NCI-H774 (cell line): ENCODE measurements at places on chromosomes 5 and 9.

GRCh38 chr5:55134053-55134722, 25.8 kb upstream of the GPX8 start:
- DNase-seq, result no peak

GRCh38 chr5:72556351-72557166, 49.3 kb upstream of the ZNF366 start:
- DNase-seq, result peak; percentile 45

- peak; percentile 76 for DNase-seq
Measured at GRCh38 chr5:75668977-75669689, 48.1 kb downstream of the POC5 start.

GRCh38 chr5:148619484-148619883, 34.8 kb downstream of the HTR4 start:
- DNase-seq, result no peak

DNA sequence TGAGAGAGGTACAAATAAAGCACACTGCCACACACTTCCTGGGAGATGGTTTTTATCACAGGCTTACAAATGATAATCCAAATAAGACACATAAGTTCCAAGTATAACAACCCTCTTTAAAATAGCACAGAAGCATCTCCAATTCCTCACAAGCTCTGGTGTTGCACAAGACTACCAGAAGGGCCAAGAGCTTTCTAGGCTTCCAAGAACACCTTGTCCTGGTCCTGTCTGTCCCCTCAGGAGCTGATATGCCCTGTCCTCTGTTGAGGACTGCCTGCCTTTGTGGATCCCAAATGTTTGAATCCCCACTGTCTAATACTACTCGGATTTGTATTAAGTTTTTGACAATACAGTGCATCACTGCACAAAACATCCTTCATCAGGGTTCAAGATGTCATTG, 110.1 kb downstream of the SPOCK1 start:
- no peak for DNase-seq

GRCh38 chr9:137178201-137178938, 6.5 kb upstream of the TMEM210 start:
- no peak for DNase-seq

- DNase-seq, result no peak
Measured at GRCh38 chr5:121867403-121867802, 15.7 kb downstream of the FTMT start.

GRCh38 chr5:99646011-99646647, 717.3 kb upstream of the CHD1 start:
- no peak for DNase-seq

DNA sequence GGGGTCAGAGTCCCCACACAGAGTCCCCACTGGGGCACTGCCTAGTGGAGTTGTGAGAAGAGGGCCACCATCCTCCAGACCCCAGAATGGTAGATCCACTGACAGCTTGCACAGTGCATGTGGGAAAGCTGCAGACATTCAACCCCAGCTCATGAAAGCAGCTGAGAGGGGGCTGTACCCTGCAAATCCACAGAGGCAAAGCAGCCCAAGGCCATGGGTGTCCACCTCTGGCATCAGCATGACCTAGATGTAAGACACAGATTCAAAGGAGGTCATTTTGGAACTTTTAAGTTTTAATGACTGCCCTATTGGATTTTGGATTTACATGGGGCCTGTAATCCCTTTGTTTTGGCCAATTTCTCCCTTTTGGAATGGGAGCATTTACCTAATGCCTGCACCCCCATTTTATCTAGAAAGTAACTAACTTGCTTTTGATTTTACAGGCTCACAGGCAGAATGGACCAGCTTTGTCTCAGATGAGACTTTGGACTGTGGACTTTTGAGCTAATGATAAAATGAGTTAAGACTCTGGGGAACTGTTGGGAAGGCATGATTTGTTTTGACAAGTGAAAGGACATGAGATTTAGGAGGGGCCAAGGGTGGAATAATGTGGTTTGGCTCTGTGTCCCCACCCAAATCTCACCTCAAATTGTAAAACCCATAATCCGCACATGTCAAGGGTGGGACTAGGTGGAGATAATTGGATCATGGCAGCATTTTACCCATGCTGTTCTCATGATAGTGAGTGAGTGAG, 56.3 kb upstream of the ITGA1 start:
- DNase-seq, result no peak

- DNase-seq, result no peak
Measured at GRCh38 chr9:4425319-4426045, 64.8 kb upstream of the SLC1A1 start.

DNA sequence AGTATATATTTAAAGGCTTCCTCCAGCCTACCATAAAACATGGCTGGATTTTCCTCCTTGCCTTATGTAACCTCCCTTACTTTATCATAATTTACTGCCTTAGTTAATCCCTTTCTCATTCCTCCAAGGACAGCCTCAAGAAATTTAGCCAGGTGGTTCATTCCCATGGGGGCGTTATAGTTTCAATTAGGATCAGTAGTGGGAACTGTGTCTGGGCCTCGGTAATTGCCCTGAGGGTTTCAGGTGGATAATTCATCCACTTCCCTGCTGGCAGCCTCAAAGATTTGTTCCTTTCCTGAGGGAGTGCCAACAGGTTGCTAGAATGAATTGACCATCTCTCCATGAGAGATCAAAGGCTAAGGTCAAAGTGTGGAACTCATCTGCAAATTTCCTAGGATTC, 4.3 kb upstream of the GM2A start:
- DNase-seq, result no peak

DNA sequence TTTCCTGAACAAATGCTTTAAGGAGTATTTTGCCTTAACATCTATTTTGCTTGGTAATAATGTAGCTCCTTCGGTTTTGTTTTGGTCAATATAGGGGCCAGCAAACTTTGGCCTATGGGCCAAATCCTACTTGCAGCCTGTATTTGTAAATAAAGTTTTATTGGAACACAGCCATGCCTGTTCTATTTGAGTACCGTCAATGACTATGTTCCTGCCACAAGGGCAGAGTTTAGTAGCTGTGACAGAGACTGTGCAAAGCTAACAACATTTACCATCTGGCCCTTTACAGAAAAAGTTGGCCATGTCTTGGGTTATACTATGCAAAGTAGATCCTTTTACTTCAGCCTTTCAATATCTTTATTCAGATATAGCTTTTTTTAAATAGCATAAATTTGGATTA, 113.4 kb downstream of the NR3C1 start:
- no peak for DNase-seq

DNA sequence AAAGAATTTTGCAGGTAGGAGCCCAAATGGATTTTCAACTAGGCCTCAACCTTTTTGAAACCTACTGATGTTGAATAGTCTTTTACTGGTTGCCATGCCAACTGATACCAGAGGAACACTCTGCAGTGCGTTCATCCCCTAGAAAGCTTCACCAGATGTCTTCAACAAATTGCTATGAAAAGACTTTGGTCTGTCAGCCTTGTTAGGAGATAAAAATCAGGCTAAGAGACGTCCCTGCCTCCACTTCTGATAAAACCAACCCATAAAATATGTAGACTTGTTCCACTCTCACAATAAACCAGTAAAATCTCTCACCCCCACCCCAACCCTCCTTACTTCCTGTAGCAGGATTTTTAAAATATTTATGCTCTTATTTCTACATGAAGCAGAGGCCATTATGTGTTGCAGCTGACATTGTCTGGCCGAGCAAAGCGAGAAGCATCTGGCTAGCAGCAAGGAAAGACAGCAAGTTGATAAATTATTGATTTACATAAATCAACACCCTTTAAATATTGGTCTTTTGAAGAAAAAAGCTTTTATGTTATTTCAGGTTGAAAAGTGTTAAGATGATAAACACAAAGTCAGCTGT, 428.7 kb downstream of the ISL1 start:
- no peak for DNase-seq

GRCh38 chr9:89854715-89855475, 250.1 kb downstream of the GADD45G start:
- DNase-seq, result no peak

GRCh38 chr5:6469836-6470235, 21.2 kb downstream of the UBE2QL1 start:
- no peak for DNase-seq

DNA sequence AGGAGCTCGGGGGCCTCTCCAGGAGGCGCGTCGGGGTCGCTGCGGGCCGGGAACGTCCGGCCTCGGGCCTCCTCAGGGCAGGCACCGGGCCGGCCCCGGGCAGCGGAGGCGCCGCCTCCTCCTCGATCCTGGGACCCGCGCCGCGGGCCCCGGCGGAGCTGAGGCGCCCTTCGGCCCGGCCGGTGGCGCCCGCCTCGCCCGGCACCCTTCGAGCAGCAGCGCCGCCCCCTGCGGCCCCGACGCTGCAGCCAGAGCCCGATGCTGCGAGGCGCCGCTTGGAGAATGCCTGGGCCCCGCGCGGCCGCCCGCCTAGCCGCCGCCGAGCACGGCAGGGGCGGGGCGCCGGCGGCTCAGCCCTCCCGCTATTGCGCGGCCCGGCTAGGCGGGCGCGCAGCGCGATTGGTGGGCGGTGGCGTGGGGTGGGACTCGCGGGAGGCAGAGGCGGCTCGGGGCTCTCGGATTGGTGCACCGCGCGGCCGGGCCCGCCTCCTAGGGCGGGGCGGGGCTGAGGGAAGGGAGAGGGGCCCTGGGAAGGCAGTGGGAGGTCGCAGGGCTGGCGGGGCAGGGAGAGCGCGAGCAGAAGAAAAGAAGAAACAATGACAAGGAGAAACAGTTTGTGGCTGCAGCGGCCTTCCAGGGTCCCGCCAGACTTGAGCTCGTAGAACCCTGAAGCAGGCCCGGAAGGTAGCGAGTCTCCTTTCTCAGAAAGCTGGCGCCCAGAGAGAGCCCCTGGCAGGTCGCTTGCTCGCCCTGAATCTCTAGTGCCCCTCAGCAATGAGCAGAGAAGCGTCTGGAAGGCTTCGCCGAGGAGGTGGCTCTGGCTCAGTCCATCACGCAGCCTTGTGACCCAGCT, at the start of gene EEIG1:
Gene EEIG1 (minus strand): TSS at position 284 of the 853 bp plus-strand sequence. CDS start 852 bp downstream, outside the sequence.
- DNase-seq, result peak; percentile 98

DNA sequence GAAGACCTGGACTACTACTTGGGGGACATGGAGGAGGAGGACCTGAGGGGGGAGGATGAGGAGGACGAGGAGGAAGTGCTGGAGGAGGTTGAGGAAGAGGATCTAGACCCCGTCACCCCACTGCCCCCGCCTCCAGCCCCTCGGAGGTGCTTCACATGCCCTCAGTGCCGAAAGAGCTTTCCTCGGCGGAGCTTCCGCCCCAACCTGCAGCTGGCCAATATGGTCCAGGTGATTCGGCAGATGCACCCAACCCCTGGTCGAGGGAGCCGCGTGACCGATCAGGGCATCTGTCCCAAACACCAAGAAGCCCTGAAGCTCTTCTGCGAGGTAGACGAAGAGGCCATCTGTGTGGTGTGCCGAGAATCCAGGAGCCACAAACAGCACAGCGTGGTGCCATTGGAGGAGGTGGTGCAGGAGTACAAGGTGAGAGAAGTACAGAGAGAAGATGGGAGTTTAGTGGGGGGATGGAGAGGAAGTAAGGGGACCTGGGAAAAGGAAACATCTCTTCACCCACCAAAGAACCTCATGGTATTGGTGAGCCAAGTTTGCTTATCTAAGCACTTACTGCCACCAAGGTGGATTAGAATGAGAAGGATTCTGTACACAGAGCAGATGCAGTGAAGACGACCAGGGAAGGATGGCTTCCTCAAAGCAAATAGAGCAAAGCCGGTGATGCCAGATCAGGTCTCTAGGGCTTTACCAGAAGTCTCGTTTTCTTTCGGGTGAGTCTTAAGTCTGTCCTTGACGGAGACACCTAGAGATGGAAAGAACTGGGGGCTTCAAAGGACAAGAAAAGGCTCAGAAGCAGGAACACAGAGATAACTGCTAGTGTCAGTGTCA, 1.5 kb downstream of the TRIM41 start:
- DNase-seq, result no peak

- DNase-seq, result no peak
Measured at GRCh38 chr9:137376386-137376785, 46.6 kb downstream of the EXD3 start.

DNA sequence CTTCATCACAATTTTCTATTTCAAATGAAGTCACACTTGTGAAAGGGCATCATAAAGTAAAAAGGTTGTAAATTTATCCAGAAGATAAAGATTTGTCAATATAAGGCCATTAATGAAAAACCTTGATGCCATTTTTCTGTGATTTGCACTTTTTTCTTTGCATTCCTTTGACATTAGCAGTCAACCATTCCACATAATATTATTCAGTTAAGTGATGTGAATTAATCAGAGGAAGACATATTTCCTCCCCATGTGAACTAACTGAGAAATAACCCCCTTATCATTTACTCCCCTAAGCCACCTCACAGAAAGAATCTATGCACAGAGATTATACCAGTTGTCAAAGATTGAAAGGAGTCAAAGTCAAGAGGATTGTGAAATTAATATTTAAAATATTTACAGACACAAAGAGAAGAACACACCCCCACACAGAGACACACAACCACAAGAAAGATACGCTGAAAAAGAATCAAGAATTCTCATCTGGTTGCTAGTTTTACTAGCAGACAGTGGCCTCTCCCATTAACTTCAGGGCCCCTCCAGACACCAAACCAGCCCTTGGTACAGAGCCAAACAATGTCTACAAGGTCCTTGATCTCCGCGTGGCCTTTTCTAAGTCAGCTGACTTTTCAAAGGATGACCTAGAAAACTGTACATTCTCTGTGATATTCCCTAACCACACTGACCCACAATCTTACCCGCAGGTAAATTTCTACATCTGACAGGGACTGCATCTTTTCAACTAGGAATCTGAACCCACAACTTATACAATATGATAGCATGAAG, 29.5 kb downstream of the GNAQ start:
- DNase-seq, result no peak

- no peak for DNase-seq
Measured at GRCh38 chr5:139392324-139392677, 2.6 kb upstream of the MZB1 start.

- no peak for DNase-seq
Measured at GRCh38 chr9:10701906-10702305, 89.1 kb upstream of the PTPRD start.

DNA sequence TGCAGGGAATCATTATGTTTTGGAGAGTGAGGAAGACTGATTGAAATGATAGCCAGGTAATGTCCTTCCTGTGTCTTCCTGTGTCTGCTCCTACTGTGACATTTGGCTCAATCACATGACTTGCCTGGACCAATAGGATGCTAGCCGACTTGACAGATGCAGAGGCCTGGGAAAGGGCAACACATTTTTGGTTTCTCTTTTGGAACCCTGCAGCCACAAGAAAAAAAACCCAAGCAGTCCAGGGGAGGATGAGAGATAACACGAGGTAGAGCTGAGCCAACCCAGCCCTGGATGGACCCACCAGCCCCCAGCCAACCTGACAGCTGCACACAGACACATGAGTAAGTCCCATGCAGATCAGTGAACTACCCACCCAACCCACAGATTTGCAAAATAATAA, 256.1 kb upstream of the SMARCA2 start:
- DNase-seq, result no peak

- DNase-seq, result no peak
Measured at GRCh38 chr9:72165326-72165725, 16.1 kb downstream of the GDA start.

- DNase-seq, result no peak
Measured at GRCh38 chr5:76274571-76274970, 128.5 kb upstream of the IQGAP2 start.

- no peak for DNase-seq
Measured at GRCh38 chr5:51846015-51846414, 462.8 kb downstream of the ISL1 start.

GRCh38 chr5:175809531-175810121, 61.8 kb upstream of the CPLX2 start:
- no peak for DNase-seq
